Stimulated activated naive B cell treated with anti-CD40 and anti-IgM and Interleukin-4, amounts not matched to agents 10 μg/mL and 1 μg/mL and 100 μg/mL, for 72 hours (primary cell): ENCODE measurements at places on chromosomes 1 and 21.
A peak's percentile ranks its signal among the peaks of the same experiment; 100 is the strongest.

GRCh38 chr1:26112407-26112775 is 767 bp downstream of the PDIK1L start:
- DNase-seq, result no peak

DNA sequence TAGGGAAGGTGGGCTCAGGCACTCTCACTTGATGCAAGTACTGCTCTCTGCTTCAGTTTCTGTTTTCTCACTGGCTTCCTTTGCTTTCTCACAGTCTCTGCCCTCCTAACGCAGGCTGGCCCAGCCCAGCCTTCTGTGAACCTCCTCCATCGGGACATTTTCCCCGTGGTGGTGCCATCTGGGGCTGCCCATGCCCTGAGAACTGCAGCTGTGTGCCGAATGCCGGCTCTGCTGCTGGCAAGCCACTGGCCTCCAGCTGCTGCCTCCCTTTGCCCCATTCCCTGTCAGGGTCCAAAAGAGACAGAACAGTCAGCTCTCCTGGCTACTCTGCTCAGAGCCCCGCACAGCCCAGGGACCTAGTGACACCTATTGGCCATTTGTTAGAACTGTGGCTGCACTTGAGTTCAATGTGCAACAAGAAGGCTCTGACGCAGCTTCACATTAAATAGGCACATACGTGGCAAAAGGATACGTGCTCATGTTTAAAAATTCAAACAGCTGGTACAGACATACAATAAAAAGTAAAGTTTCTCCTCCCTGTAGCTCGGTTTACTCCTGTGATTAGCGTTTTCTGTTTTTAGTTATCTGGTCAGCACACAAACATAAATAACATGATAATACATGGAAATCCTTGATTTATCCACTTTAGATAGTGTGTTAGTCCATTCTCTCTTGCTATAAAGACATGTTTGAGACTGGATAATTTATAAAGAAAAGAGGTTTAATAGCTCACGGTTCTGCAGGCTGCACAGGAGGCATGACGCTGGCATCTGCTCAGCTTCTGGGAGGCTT is 46.6 kb downstream of the FCRL5 start:
- DNase-seq, result peak; percentile 68

GRCh38 chr1:150622303-150622975 is 7.0 kb downstream of the ENSA start:
- no peak for DNase-seq

DNA sequence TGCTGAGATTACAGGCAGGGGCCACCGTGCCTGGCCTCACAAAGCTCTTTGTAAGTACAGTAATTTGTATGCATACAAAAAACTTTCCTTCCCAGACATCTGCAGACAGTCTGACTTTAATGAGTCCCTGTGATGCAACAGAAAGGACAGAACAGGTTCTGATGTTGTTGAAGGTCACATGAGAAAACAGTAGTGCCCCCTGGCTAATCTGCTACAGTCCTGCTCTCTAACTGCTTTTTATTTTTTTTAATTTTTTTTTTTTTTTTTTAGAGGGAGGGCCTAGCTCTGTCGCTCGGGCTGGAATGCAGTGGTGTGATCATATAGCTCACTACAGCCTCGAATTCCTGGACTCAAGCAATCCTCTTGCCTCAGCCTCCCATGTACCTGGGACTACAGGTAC is 36.7 kb downstream of the ACBD3 start:
- no peak for DNase-seq

- no peak for DNase-seq
These were observed 106.4 kb upstream of the TARDBP start for GRCh38 chr1:10905841-10906655.

DNA sequence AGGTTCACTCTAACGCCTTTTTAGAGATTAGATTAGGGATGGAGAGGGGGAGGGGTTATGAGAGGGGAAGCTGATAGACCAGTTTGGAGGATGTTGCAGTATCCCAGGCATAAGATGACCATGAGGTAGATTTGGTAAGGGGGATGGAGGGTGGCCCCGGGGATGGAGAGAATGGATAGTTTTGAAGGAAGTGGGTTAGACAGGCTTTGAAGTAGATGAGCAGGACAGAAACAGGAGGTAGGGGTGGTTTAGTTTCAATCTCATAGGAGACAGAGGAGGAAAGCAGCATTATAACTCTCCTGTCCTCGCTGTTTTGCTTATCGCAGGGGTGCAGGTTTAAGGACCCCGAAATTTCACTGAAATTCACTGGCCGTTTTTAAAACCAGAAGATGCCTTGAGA is 11.8 kb downstream of the UBIAD1 start:
- no peak for DNase-seq
